ENCODE measurements at places on chromosomes 11 and 22. TPM values are rescaled to one million over a fixed set of nuclear protein-coding genes. Genes with fewer than 3 reads are reported as not detected.

GRCh38 chr11:81596704-81597103 is 1137.0 kb downstream of the FAM181B start:
- H3K4me1 ChIP-seq = no peaks in the 10 kb centered on the region
- no peak for DNase-seq
- H3K27ac ChIP-seq = no peak overlapping the region
- no peaks in the 10 kb centered on the region for H3K27me3 ChIP-seq

GRCh38 chr22:44793506-44794172 is 41.3 kb downstream of the ARHGAP8 start:
- DNase-seq = no peak
- no peaks in the 10 kb centered on the region for H3K27me3 ChIP-seq
- no peak overlapping the region for H3K4me3 ChIP-seq
- H3K36me3 ChIP-seq = no peaks in the 10 kb centered on the region
- no peak overlapping the region for H3K27ac ChIP-seq

GRCh38 chr22:17795661-17796548 is 21.6 kb upstream of the BID start:
- H3K36me3 ChIP-seq = no peaks in the 10 kb centered on the region
- no peak overlapping the region for H3K27ac ChIP-seq
- H3K4me1 ChIP-seq = no peaks in the 10 kb centered on the region
- no peak for DNase-seq
- no peaks in the 10 kb centered on the region for H3K27me3 ChIP-seq
- no peak overlapping the region for H3K4me3 ChIP-seq

Gene OR6Q1
- polyA plus RNA-seq = not detected

Gene SAAL1
- polyA plus RNA-seq = 10.0 TPM

Gene MYOD1
- polyA plus RNA-seq = not detected

Gene CSF2RB
- 2.5 TPM for polyA plus RNA-seq

Gene SAA1
- not detected for polyA plus RNA-seq

DNA sequence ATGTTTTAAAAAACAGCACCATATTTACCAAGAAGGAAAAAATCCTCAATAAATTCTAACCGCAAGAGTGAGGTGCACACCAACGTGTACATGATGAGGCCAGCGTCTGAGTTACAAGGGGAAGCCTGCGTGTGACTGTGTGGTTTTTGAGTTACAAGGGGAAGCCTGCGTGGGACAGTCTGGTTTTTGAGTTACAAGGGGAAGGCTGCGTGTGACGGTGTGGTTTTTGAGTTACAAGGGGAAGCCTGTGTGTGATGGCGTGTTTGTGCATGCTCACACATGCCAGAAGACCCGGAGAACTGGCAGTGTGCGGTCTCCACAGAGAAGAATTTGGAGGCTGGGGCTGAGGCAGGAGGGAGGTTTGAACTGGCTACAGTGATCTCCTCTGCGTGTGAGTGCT is 1376.4 kb downstream of the TBC1D22A start:
- no peaks in the 10 kb centered on the region for H3K36me3 ChIP-seq
- no peak for DNase-seq
- no peak overlapping the region for H3K4me3 ChIP-seq
- no peaks in the 10 kb centered on the region for H3K4me1 ChIP-seq

DNA sequence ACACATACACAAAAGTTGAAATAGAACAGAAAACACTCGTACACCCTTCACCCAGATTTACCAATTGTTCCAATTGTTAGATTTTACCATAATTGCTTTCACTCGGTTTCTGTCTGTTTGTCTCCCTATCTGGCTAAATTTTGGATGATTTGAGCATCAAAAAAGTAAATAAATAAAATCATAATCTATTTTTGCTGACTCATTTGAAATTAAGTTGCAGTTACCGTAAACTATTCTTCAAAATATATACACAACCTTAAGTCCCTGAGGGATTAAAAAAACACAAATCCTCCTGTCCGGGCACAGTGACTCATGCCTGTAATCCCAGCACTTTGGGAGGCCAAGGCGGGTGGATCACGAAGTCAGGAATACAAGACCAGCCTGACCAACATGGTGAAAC is 81.3 kb upstream of the SYT9 start:
- no peaks in the 10 kb centered on the region for H3K36me3 ChIP-seq
- no peaks in the 10 kb centered on the region for H3K4me1 ChIP-seq
- no peak overlapping the region for H3K4me3 ChIP-seq
- H3K27ac ChIP-seq = no peak overlapping the region
- no peak for DNase-seq
- H3K27me3 ChIP-seq = no peaks in the 10 kb centered on the region

Gene ENTHD1
- 0.01 TPM for polyA plus RNA-seq

DNA sequence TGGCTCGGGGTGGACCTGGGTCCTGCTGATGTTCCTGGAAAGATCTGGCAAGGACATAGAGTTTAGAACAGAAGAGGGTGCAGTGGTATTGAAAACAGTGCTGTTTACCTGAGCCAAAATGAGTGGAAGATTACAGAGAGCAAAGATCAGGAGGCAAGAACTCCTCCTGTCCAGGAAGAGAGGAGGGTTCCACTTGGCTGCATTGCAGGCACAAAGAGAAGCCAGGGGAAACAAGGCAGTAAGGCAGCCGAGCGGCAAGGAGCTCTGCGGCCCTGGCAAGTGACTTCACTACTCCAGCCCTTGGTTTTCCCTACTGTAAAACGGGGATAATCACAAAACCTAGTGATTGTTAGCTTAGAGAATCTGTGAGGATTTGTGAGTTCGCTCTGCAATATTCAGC is 3.7 kb upstream of the PACSIN2 start:
- no peaks in the 10 kb centered on the region for H3K27me3 ChIP-seq
- H3K36me3 ChIP-seq = no peaks in the 10 kb centered on the region
- peak; percentile 82 for DNase-seq
- H3K27ac ChIP-seq = no peak overlapping the region
- H3K4me1 ChIP-seq = no peaks in the 10 kb centered on the region
- no peak overlapping the region for H3K4me3 ChIP-seq

DNA sequence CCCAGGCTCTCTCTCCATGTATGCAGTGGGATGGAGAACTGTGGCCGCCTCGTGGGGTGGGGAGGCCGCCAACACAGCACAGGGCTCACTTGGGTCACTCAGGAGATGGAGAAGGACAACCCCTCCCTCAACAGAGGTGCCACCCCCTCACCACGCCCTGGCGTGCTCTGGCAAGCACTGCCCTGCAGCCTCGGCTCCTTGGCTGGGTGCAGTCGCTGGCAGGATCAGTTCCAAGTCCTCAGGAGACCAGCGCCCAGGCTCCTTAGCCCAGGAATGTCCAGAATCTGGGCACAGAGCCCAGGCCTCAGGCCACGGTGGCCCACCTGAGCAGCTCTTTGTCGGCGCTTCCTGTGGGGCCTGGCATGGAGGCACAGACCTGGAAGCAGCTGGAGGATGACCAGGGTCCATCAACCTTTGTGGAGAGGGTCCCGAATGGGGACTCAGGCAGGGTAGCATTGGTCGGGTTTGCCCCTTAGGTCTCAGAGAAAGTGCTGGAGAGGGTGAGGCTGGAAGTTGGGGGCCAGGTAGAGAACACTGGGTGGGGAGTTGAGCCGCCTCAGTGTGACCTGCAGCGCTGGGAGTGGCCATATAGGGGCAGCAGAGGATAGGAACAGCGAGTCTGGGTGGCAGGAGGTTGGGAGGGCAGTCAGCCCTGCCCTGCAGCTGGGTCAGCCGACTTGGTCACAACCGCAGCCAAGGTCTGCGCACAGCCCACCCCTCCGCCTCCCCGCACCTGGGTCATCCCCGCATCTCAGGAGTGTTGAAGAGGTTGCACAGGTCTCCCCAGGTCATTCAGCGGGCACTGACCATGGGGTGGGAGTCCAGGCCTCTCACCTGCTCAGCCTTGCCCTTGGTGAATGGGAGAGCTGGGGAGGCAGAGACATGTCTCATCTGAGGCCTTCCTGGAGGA is 8.2 kb downstream of the SUSD2 start:
- H3K36me3 ChIP-seq = no peaks in the 10 kb centered on the region
- peak; percentile 60 for DNase-seq
- H3K4me1 ChIP-seq = no peaks in the 10 kb centered on the region
- H3K27me3 ChIP-seq = no peaks in the 10 kb centered on the region
- no peak overlapping the region for H3K27ac ChIP-seq

DNA sequence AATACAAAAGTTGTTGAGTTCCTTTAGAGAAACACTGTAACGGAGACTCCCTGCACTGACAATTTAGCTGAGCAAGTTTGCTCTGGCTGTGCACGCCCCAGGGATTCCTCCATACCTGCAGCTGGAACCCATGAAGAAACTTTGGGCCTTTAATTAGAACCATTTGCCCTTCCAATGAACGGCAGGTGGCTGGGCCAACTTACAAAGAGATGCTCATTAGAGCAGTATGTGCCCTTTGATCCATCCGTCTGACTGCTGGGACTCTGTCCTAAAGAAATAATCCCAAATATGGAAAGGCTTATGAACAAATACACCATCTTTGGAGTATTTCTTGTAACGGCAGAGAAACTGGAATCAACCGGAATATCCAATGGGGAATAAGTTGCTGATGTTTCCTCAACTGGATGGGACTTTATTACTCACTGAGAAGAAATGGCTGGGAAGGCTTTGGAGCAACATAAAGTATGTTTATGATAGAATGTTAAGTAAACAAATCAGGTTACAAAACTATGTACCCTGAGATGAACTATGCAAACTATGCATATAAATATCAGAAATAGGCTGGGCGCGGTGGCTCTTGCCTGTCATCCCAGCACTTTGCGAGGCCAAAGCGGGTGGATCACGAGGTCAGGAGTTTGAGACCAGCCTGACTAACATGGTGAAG is 24.4 kb upstream of the FBLN1 start:
- H3K27me3 ChIP-seq = no peaks in the 10 kb centered on the region
- DNase-seq = no peak

DNA sequence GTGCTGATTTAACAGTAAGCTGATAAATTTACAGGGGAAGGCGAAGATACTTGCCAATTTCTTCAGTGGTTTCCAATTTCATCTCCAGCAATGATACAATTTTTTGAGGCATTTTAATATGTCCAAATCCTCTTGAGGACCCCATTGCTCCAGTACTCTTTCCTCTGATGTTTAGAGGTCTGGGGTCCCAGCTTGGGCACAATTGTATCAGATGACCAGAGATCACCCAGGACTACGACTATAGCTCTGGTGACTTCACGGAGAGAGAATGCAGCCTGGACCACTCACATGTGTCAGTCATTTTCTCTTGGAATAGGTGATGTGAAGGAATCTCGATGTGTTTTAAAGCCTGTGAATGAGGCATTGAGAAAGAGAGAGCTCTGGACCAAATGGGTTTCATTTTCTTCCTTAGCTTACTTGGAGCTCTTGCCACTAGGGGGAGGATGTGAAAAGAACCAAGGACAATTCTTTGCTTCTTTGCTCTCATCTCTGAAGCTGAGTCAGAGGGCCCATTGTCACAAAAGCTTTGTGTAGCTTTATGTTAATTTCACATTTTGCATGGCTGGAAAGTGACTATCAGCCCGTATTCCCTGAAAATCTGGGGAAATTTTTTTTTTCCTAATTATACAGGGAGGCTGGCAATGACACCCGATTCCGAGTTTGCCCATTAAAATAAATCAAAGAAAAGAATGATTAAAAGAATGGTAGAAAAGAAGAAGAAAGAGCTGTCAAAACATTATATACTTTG is 6.7 kb upstream of the CCDC90B start:
- H3K4me3 ChIP-seq = no peak overlapping the region
- peaks cover 4% of the 10 kb centered on the region for H3K27me3 ChIP-seq
- H3K4me1 ChIP-seq = no peaks in the 10 kb centered on the region
- DNase-seq = peak; percentile 63
- no peaks in the 10 kb centered on the region for H3K36me3 ChIP-seq

DNA sequence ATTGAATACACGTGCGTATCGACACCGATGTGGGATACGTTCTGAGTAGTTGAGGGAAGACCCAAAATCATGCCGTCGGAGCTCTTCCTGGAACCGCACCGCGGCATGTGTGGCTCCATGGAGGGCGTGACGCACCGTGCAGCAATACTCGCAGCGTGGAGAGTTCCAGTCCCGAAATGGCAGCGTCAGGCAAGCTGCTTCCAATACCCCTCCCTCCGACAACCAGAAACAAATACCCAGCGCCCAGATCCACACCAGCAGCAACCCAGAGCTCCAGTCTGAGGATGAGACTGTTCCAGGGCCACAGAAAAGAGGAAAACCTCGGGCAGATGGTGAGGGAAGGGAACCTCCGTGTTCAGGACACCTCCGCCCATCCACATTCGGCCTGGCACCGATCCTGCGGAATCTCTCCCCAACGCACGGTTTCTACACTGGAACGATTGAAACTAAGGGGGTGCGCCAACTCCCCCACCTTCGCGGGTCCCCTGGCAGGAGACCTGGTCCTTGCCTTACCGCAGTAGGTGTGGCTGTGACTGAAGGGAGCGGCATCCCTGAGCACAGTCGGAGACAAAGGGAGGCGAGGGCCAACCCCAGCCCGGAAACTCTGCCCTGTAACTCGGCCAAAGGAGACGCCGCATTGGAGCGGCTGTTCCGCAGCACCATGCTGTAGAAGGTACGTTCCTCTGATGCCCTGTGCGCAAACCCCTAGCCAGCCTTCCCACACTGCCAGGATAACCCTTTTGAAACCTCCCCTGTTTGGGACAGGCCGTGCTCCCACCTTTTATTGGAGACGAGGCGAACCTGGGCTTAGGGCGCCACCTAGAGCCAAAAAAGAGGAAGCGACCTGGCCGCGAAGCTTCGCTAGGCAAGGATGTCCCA is 28.2 kb downstream of the DBX1 start:
- H3K27me3 ChIP-seq = no peaks in the 10 kb centered on the region
- H3K4me3 ChIP-seq = no peak overlapping the region
- no peaks in the 10 kb centered on the region for H3K4me1 ChIP-seq
- no peaks in the 10 kb centered on the region for H3K36me3 ChIP-seq
- DNase-seq = peak; percentile 81
- no peak overlapping the region for H3K27ac ChIP-seq

GRCh38 chr11:111963931-111964340 is 26.8 kb downstream of the DIXDC1 start:
- H3K27me3 ChIP-seq = no peaks in the 10 kb centered on the region
- no peak for DNase-seq
- H3K36me3 ChIP-seq = no peaks in the 10 kb centered on the region
- H3K4me1 ChIP-seq = no peaks in the 10 kb centered on the region

GRCh38 chr11:78787696-78788095 is 213.0 kb upstream of the NARS2 start:
- no peak for DNase-seq
- no peak overlapping the region for H3K27ac ChIP-seq
- H3K4me3 ChIP-seq = no peak overlapping the region
- H3K27me3 ChIP-seq = no peaks in the 10 kb centered on the region
- H3K36me3 ChIP-seq = no peaks in the 10 kb centered on the region
- no peaks in the 10 kb centered on the region for H3K4me1 ChIP-seq

Gene CCND1
- polyA plus RNA-seq = 6.2 TPM

DNA sequence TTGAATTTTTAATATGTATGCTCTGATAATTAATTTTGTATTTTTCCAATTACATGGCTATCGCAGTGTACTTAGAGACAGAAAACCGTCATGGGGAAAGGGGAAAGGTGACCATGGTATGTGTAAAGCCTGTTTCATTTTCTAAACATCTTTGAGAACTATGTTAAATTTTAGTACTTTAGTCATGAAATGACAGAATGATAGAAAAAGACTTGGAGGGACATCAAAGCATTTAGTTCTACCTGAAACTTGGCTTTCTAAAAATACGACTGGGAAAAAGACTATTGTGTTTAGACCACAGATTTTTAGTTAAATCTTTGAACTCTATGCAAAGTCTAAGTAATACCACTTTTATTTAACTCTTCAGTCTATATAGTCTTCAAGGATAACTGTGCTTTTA is 54.1 kb downstream of the MAML2 start:
- H3K4me1 ChIP-seq = peaks cover 5% of the 10 kb centered on the region
- no peak for DNase-seq
- no peaks in the 10 kb centered on the region for H3K36me3 ChIP-seq
- no peaks in the 10 kb centered on the region for H3K27me3 ChIP-seq
- no peak overlapping the region for H3K27ac ChIP-seq

Gene EHF
- polyA plus RNA-seq = 7.3 TPM

Gene MB
- 76.9 TPM for polyA plus RNA-seq

Gene GLYAT
- polyA plus RNA-seq = 14.0 TPM

Gene BTG4
- not detected for polyA plus RNA-seq
